ENCODE measurements at places on chromosomes 1 and 21.

- no peak for DNase-seq
Measured at GRCh38 chr1:58824753-58825389, 41.0 kb upstream of the JUN start.

DNA sequence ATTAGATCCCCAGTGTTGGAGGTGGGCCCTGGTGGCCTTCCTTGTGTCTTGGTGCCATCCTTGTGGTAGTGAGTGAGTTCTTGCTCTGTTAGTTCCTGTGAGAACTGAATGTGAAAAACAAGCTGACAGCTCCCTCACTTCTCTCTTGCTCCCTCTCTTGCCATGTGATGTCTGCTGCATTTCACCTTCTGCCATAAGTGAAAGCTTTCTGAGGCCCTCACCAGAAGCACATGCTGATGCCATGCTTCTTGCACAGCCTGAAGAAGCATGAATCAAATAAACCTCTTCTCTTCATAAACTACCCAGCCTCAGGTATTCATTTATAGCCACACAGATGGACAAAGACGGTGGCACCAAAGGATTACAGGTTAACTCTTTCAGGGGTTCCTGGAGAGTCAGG is 166.1 kb upstream of the ETV3 start:
- DNase-seq: no peak

- no peak for DNase-seq
Measured at GRCh38 chr1:42135426-42135825, 17.8 kb upstream of the GUCA2B start.

DNA sequence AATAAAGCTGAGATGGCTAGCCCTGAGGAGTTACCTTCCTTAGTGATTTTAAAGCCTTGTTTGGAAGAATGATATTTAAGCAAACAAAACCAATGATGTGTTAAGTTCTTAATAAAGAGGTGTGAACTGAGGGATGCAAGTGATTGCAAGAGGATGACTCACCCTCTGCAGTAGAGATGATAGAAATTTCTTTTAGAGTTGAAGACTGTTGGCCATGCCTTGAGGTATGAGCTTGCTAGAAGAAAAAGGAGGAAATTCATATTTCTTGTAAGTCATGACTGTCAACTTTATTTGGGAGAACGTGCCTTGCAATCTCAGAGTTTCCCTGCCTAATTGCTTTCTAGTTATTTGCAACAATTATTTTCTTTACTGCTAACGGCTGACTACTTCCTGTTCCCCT is 94.7 kb downstream of the PLA2G4A start:
- no peak for DNase-seq

DNA sequence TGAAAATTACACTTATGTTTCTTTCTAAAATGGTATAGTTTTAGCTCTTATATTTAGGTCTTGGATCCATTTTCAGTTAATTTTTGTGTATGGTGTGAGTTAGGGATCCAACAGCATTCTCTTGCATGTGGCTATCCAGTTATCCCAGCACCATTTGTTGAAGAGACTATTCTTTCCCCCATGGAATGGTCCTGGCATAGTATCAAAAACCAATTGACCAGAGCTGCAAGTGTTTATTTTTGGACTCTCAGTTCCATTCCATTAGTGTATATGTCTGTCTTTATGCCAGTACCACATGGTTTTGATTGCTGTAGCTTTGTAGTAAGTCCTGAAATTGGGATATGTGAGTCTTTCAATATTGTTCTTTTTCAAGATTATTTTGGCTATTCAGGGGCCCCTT is 14.3 kb downstream of the TTLL10 start:
- no peak for DNase-seq

DNA sequence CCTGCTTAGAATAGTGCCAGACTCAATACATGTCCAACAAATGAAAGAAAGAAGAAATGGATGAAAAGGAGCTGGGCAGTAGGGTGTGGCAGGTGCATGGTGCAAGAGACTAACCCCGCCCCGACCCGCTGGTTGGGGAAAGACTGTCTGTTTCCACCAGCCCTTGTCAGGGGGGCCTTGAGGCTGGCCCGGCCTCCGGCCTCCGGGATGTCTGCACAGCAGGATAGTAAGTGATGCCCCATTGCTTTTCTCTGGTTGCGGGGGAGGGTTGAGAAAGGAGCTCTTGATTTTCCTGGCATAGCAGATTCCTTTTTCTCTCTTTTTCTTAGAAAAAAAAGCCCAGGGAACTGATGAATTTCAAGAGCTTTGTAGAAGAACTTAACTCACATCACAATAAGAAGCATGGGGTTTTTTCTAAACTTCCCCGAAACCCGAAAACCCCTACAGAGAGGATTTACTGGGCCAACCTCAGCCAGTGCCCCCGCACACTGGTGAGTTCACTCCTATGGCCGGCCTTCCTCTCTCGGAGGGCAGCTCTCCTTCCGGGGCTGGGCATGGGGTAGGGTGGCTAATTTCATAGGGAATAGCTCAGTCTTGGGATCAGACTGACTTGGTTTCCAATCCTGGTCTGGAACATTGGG is 12.5 kb upstream of the TTC22 start:
- no peak for DNase-seq
